Type B pancreatic cell (in vitro differentiated cells): ENCODE measurements at places on chromosomes 6 and 20. TPM values are rescaled to one million over a fixed set of nuclear protein-coding genes. Genes with fewer than 3 reads are reported as not detected.

GRCh38 chr20:6575912-6576401 lies 191.5 kb upstream of the BMP2 start:
- peaks cover 3% of the 10 kb centered on the region for H3K36me3 ChIP-seq
- no peak for DNase-seq
- H3K27me3 ChIP-seq, result peaks cover 26% of the 10 kb centered on the region
- peak overlapping the region; percentile 39 for H3K27ac ChIP-seq
- peak overlapping the region; percentile 63 for H3K4me3 ChIP-seq
- peaks cover 16% of the 10 kb centered on the region for H3K4me1 ChIP-seq

NOX3 gene
- not detected in 2 replicates for total RNA-seq

DLK2 gene
- 3.3 and 3.4 TPM in 2 replicates for total RNA-seq

GRCh38 chr20:44843876-44844275 lies 33.5 kb upstream of the RIMS4 start:
- H3K4me1 ChIP-seq, result no peaks in the 10 kb centered on the region
- no peak overlapping the region for H3K4me3 ChIP-seq
- no peak overlapping the region for H3K27ac ChIP-seq
- no peak for DNase-seq

HDGFL1 gene
- not detected in 2 replicates for total RNA-seq

- DNase-seq, result no peak
- no peaks in the 10 kb centered on the region for H3K27me3 ChIP-seq
- H3K4me3 ChIP-seq, result peak overlapping the region; percentile 6
- H3K4me1 ChIP-seq, result peaks cover 17% of the 10 kb centered on the region
- no peaks in the 10 kb centered on the region for H3K36me3 ChIP-seq
Measured at GRCh38 chr6:130933712-130934200, 106.5 kb downstream of the SMLR1 start.

DTNBP1 gene
- total RNA-seq, result 9.4 and 11.6 TPM in 2 replicates

ARMH2 gene
- not detected in 2 replicates for total RNA-seq

DNA sequence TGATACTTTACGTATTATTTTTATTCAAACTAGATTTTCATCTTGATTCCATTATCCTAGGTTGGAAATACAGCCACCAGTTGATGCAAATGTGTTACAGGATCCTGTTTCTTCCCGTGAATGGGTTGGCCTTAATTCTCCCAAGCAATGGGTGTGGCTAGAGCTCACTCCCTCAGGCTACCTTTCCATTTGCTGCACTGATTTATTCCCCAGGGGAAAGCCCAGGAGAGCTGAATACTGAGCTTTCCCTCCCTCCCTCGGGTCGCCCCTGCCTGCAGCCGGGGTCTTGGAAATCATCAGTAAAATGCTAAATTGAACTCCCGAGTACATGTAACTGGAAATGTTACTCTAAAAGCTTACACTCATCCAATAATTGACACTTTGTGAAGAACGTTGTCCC lies 9.9 kb downstream of the SMOC2 start:
- H3K36me3 ChIP-seq, result no peaks in the 10 kb centered on the region
- DNase-seq, result no peak
- H3K27ac ChIP-seq, result no peak overlapping the region

DNA sequence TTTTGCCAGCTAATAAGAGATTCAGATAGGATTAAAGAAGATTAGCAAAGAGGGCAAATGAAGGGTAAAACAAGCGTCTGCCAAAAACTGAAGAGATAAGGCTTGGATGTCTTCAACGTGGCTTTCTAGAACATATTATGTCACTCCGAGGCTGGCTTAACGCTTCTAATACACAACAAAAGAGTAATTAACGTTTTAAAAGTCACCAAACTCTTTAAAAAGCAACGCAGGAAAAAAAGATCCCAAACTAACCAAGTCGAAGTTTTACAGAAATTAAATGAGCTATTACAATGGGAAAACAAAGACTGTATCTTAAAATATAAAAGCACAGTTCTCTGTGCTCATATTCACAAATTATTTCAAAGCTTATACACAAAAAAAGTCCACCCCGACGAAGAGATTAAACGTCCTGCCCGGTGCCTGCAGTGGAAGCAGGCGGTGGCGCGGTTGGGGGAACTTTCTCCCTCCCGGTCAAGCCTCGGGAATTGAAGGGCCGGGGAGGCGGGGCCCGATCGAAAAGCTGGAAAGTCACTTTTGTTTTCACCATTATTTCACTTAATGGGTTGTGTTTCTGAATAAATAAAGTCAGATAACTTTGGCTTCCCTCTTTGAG lies 1.2 kb downstream of the MAK start:
- peaks cover 52% of the 10 kb centered on the region for H3K27me3 ChIP-seq
- no peaks in the 10 kb centered on the region for H3K4me1 ChIP-seq
- H3K36me3 ChIP-seq, result no peaks in the 10 kb centered on the region
- DNase-seq, result no peak
- H3K27ac ChIP-seq, result peak overlapping the region; percentile 60

GRCh38 chr6:163263998-163264661 lies 150.4 kb upstream of the QKI start:
- no peaks in the 10 kb centered on the region for H3K36me3 ChIP-seq
- DNase-seq, result no peak
- H3K4me3 ChIP-seq, result no peak overlapping the region
- peaks cover 28% of the 10 kb centered on the region for H3K27me3 ChIP-seq
- H3K27ac ChIP-seq, result no peak overlapping the region

- no peaks in the 10 kb centered on the region for H3K4me1 ChIP-seq
- no peak for DNase-seq
- H3K4me3 ChIP-seq, result no peak overlapping the region
- H3K36me3 ChIP-seq, result no peaks in the 10 kb centered on the region
Measured at GRCh38 chr6:54515713-54516112, 207.5 kb downstream of the TINAG start.
